Hematopoietic multipotent progenitor cell (in vitro differentiated cells): ENCODE measurements at places on chromosomes 1 and 21.
A peak's percentile ranks its signal among the peaks of the same experiment; 100 is the strongest.

- peak; percentile 69 for DNase-seq
These were observed 712 bp downstream of the RAB13 start for GRCh38 chr1:153985341-153985912.

DNA sequence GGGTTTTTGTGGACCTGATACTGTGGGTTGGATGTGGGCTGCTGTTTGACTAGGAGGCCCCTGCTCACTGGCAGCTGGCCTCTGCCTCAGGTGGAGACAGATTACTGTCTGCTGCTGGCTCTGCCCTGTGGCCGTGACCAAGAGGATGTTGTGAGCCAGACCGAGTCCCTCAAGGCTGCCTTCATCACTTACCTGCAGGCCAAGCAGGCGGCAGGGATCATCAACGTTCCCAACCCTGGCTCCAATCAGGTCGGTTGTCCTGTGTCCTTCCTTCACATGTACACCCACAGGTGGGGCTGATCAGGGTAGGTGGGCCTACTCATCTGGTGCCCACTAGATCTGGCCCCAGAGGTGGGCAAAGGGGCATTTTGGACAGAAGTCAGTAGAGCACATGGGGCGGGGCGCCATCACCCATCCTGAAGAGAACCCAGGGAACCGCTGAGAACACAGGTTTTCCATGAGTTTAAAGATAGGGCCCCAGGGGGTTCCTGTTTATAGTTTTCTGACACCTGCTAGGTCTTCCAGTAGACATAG, 37.2 kb downstream of the ZBTB17 start:
- no peak for DNase-seq

DNA sequence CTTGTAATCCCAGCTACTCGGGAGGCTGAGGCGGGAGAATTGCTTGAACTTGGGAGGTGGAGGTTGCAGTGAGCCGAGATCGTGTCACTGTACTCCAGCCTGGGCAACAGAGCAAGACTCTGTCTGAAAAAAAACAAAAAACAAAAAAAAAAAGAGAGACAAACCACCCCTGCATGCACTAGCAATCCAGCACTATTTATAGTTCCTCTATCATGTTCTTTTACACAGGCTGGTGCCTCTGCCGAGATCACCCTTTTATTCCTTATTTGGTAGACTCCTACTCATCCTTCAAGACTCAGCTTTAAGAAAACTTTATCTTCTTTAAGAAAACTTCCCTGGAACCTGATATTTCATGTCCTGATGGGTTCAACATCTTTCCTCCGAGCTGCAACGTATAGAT, 10.8 kb downstream of the FMO5 start:
- DNase-seq: no peak

DNA sequence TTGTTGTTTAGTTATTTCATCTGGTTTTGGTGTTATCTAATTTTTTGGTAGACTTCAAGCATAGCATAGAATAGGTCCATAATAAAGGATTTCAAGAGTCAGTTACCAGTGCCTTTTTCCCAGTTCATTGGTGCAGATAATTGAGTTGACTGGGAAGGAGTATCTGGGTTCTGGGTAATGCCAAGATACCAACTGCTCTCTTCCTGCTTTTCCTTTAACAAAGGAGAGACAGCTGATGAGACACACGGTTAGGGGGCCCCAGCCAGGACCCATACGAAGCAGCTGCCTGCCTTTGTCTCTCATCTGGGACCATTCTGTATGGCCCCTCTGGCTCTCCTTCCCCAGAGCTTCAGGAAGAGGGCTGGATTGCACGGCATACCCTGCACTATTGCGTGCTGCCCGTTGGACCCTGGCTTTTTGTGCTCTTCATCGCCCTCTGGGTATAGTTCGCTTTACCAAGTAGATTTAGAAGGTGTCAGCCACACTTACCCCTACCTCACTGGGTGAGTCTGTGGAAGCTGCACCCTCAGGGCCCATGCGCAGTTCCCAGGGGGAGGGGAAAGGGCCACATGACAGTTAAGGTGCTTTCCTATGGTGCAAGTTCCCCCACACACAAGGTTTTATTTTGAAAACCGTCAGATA, 7.0 kb downstream of the NAV1 start:
- DNase-seq: peak; percentile 54

GRCh38 chr1:186536273-186536890, 75.5 kb upstream of the PDC start:
- peak; percentile 17 for DNase-seq

DNA sequence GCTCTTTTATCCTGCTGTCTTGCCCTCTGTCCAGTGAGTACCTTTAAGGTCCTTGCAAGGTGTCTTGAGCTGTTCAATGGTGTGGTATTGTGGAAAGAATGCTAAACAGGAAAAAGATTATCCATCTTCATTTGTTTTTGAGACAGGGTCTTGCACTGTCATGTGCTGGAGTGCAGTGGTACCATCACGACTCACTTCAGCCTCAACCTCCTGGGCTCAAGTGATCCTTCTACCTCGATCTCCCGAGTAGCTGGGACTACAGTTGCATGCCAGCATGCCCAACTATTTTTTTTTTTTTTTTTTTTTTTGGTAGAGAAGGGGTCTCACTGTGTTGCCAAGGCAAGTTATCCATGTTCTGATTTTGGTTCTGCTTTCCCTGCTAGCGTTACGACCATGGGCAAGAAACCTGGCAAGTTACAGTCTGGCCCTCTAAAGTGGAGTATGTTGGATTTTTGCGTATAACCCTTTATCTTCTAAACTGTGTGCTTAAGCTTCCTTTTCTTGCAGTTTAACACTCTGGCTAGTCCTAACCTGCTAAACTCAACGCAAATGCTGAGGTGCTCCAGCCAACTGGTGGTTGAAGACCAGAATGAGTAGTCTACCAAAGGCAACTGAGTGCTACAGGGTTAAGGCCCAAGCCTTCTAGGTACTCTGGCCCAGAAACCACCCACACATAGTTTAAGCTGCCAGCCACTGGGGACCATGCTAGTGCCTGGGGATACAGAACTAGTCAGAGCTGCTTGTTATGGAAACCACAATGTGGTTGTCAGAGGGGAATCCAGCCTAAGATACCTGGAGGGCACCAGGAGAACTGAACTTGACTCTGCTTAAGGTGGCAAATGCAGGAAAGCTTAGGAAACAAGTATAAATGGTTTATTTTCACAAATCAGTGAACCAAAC, 7.9 kb downstream of the RPL11 start:
- no peak for DNase-seq

- DNase-seq: peak; percentile 90
These were observed 49.7 kb downstream of the RASSF5 start for GRCh38 chr1:206556750-206557635.
